ENCODE measurements at places on chromosomes 16 and 17. TPM values are rescaled to one million over a fixed set of nuclear protein-coding genes. Genes with fewer than 3 reads are reported as not detected.

- DNase-seq: no peak
Measured at GRCh38 chr17:66240630-66241029, 11.4 kb upstream of the APOH start.

Gene MYH3
- total RNA-seq: 1.6 TPM

DNA sequence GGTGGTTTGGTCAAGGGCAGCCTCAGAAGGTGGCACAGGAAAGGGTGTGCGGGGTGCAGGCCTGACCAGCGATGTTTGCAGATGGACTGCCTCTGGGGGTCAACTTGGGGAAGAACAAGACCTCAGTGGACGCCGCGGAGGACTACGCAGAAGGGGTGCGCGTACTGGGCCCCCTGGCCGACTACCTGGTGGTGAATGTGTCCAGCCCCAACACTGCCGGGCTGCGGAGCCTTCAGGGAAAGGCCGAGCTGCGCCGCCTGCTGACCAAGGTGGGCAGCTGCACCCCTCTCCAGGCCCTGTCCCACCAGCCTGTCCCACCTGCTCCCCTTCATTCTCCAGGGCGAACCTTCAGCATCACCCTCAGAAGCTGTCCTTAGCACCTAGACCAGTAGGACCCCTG is 12.5 kb downstream of the DHODH start:
- no peak for DNase-seq

DNA sequence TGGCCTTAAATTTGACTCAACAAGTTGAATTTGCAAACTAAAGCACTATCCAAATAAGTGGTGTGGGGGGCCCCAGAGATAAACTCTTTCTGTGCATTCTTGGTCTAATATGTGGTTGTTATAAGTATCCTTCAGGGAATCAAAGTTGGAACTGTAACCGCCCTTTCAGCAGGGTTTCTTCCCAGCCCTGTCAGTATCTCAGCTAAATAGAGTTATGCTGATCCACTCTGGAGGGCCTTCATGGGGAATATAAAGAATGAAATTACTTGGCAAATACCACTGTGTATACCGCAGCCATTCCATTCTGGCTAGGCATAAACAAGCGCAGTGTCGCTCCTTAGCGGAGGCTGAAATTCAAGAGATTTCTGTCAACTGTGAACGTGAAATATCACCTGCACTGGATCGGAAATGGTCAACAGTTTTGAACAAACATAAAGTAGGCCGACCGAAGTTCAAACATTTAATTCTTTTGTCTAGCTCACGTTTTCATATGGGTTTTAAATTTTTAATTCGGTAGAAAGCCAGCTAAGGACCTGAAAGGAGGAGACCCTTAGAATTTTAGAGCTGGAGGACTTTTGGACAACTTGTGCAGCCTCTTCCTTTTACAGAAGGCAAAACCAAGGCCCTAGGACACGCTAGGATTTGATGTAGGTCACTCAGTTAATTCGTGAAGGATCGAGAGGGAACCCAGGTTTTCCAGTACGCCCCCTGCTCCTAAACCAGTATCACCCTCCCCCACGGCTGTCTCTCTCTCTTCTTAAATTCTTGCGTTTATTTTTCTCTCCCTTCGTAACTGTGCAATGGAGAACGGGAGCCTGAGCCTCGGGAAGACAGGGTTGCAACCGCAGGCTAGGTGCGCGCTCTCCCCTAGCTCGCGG is 74.7 kb downstream of the CHD9 start:
- no peak for DNase-seq

DNA sequence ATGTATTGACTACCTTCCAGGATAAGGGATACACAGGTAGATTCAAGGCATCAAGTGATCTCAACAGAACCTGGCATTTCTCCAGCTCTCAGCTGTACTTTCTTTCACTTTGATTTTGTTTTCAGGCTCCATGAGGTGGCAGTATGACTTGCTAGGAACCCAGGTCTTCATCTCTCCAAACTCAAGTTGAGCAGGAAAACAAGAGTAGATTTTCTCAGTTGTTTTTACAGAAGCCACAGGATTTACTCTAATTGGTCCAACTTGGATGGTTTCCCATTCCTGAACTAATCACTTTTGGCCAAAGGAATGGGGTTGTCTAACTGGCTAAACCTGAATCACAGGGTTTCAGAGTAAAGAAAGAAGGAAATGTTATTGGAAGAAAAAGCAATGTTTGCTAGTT is 146.6 kb downstream of the TRIM37 start:
- peak; percentile 31 for DNase-seq

Gene CX3CL1
- total RNA-seq: under 0.01 TPM

DNA sequence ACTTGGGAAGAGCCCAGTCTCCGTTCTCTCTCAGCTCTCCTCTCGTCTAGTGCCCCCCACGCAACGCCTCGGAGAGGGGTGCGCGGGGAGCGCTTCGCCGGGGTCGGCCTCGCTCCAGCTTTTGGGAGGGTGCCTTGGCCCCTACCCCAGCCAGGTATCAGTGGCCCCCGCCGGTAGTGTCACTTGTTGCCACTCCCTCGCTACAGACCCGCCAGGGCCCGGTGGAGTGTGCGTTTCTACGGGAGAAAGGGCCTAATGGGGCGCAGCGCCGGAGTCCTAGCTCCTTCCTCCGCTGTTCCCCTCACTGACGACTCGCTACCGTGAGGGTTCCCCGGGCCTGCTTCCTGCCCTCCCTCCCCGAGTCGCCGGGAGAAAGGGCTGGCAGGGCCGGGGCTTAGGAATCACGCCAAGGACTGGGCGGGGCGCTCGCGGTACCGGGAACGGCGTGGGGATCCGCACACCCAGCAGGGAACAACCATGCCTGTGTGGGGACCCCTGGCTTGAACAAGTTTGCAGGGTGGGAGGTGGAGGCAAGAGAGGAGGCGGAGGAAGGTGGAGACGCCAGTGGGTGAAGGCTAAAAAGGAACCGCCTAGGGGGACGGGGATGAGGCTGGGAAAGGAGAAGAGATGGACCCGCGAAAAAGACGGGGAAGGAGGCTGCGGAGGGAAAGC is 997 bp upstream of the CDH11 start:
- no peak for DNase-seq

GRCh38 chr17:72567774-72568173 is 447.0 kb downstream of the SOX9 start:
- no peak for DNase-seq

DNA sequence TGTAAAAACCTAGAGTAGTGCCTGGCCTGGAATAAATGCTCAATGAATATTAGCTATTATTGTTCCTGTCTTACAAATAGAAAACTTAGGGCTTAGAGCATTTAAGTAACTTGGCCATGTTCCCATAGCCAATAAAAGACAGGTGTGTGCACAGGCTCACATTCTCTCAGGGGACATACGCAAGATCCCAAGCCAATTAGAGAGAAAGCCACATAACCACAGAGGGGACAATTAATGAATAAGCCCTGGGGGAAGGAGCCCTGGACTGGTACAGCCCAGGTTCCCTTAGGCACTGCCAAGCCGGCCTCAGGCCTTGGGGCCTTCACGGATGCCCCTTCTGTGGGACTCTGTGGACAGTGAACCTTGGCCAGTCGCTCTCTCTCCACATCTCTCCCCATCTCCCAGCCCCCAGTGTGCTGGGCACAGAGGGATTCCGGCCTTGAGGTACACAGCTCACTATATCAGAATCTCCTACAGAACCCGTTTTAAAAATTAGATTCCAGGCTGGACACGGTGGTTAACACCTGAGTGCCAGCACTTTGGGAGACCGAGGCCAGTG is 27.3 kb upstream of the ABCC12 start:
- no peak for DNase-seq

Gene CD300A
- 52.0 TPM for total RNA-seq

Gene DHRS7C
- total RNA-seq: not detected

Gene SEZ6
- total RNA-seq: under 0.01 TPM

DNA sequence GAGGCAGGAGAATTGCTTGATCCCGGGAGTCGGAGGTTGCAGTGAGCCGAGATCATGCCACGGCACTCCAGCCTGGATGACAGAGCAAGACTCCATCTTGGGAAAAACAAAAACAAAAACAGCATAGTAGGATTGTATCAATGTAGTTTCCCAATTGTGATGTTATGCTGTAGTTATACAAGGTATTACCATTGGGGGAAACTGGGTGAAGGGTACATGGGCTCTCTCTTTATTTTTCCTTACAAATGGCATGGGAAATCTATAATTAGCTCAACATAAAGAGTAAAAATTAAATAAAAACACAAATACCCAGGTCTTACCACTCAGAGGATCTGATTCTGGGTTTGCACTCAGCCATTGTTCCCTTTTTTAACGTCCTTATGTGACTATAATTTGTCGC is 107.9 kb downstream of the KATNIP start:
- DNase-seq: no peak

Gene KRT28
- total RNA-seq: not detected

GRCh38 chr17:13256545-13256944 is 238.7 kb upstream of the ELAC2 start:
- no peak for DNase-seq

- peak; percentile 93 for DNase-seq
Measured at GRCh38 chr17:15490634-15491261, 23.3 kb upstream of the CDRT4 start.

DNA sequence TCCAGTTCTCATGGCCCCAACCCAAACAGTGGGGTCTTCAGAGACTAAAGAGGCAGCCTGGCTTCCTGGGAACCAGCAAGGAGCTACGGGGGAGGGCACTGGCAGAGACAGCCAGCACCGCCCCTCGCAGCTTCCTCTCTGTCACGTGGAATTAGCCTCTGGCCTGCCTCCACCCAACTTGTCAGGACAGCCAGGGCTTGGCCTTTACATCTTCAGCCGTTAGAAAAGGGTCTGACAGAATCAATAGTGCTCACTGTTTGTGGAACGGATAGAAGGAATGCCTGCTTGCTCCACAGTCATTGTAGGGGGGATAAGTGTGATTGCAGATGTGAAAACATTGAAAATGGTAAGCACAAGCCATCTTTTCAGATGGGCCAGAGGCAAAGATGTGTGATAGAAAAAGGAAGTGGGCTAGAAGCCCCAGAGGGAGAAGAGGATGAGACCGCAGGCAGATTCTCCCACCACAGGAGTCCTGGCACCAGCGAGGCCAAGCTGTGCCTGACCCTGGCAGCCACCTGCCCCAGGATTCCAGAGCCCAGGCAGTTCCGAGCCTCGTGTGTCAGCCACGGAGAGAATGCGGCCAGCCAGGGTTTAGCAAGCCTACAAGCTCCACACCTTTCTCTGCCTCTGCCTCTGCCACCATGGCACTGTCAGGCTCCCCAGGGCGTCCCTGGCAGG is 18.6 kb downstream of the GRIN2C start:
- no peak for DNase-seq

- DNase-seq: no peak
Measured at GRCh38 chr17:16091773-16092172, 92.1 kb downstream of the TTC19 start.

- DNase-seq: no peak
Measured at GRCh38 chr16:52405441-52405840, 141.5 kb downstream of the TOX3 start.

GRCh38 chr16:81471882-81472281 is 27.3 kb downstream of the CMIP start:
- DNase-seq: no peak

GRCh38 chr16:89759746-89760340 is 38.5 kb downstream of the ZNF276 start:
- DNase-seq: no peak

DNA sequence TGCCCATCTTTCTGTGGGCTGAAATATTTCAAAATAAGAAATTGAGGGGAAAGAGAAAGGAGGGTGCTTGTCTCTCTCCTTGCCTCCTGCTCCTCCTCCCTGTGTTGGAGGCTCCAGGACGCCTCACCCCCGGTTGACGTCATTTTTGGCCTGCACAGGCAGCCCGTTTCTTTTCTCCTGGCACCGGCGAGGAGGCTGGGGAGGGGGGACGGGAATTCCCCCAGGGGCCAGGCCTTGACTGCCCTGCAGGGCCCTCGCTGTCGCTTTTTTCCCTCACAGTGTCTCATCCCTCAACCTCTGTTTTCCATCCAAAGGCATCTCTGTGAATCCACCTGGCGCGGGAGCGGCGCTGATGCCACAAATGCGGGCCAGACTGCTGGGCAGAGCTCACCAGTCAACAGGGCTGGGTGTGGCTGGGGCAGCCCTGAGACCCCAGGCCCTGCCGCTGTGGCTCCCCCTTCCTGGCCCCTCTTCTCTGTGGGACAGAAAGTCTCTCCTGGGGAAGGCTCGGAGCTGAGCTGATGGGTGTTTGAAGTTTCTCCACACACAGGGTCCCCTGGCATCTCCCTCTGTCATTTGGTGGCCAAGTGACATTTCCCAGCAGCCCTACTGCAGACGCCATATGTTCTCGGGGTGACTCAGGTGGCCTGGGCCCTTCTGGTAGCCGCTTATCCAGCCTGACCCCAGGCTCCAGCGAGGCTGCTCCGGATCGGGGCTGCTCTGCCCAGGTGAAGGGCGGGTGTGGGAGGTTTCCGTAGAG is 16.0 kb downstream of the CENPX start:
- no peak for DNase-seq

DNA sequence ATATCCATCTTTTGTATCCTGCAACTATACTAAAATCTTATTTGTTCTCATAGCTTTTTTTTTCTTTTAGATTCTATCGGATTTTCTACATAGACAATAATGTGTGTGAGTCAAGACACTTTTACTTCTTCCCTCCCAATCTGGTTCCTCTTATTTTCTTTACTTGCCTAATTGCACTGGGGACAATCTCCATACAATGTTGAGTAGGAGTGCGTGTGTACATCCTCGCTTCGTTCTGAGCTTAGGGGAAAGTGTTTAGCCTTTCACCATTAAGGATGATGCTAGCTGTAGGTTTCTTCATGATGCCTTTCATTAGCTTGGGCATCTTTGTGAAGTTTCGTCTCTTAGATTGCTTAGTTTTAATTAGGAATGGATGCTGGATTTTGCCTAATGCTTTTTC is 2.9 kb downstream of the SPATA32 start:
- DNase-seq: no peak

DNA sequence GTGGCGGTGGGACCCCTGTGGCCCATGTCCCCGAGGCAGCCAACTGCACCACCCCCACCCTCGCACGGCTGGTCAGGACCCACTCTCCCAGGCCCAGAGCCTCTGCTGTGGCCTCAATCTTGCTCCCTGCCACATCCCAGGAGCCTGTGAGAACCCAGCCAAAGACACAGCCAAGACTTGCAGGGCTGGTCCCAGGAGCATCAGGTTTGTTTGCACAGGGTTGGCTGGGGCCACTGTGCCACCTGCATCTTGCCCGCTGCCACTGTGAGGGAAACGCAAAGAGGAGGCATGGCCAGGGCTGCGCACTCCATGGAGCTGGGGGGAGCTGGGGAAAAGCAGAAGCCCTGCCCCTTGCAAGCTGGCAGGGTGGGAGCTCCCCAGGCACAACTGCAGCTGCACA is 92.5 kb downstream of the SSH2 start:
- DNase-seq: no peak

Gene IRF8
- 19.7 TPM for total RNA-seq

- peak; percentile 91 for DNase-seq
Measured at GRCh38 chr16:85554889-85555718, 58.0 kb upstream of the GSE1 start.

GRCh38 chr17:41504246-41504977 is 1.0 kb downstream of the KRT13 start:
- no peak for DNase-seq

GRCh38 chr17:73384926-73385325 is 73.1 kb upstream of the CDC42EP4 start:
- no peak for DNase-seq

Gene LAT
- 3.0 TPM for total RNA-seq

GRCh38 chr17:27218041-27218440 is 75.9 kb upstream of the WSB1 start:
- DNase-seq: no peak

Gene SLC6A2
- 0.27 TPM for total RNA-seq

Gene TMC7
- under 0.01 TPM for total RNA-seq

Gene KRT32
- not detected for total RNA-seq

Gene CACNA1G
- total RNA-seq: under 0.01 TPM
